ENCODE measurements at places on chromosomes 11 and 22.
A peak's percentile ranks its signal among the peaks of the same experiment; 100 is the strongest.

DNA sequence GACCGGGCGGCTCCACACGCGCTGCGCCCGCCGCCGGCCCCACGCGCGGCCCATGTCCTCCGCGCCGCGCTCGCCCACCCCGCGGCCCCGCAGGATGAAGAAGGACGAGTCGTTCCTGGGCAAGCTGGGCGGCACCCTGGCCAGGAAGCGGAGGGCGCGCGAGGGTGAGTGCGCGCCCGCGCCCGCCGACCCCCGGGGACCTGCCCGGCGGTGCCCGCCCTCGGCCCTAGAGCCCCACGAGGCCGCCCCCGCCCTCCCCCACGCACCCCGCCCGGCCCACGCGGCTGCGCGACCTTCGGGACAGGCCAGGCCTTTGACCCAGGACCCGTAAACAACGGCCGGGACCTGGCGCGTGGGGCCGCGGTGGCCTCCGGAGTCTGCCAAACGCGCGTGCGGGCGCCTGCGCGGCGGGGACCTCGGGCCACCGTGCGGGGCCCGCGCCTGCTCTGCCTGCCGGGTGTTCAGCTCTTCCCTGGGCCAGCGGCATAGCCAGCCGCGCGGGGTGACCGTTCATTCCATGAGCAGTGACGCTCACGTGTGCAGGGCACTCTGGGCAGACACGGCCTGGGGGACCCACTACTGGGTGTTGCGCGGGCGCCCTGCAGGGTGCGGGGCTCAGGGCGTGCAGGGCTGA lies at the start of gene PARVB:
TSS of gene PARVB (plus strand) at position 15 of the 634 bp plus-strand sequence. CDS start at position 53, 38 bp downstream.
- no peak for DNase-seq

GRCh38 chr22:33848251-33848650 lies 72.0 kb downstream of the LARGE1 start:
- DNase-seq: no peak

DNA sequence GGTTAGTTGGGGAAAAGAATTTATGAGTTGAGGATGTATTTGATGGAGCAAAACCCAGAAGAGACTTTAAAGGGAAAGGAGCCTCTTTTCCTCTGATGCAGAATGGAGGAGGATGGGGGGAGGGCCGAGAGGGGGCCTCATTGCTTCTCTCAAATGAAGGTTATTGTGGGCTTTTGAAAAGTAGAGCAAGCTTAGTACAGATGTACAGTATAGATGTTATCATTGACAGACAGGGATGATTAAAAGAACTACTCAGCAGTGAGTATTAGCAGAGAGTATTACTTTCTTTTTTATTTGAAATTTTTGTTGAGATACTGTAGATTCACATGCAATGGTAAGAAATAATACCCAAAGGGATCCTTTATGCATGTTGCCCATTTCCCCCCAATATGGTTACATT lies 98.1 kb downstream of the TEAD1 start:
- no peak for DNase-seq

- DNase-seq: no peak
Observed at GRCh38 chr11:47271961-47272661, 2.2 kb downstream of the MADD start.

GRCh38 chr11:67252831-67253239 lies 13.4 kb upstream of the GRK2 start:
- peak; percentile 80 for DNase-seq

GRCh38 chr11:14638561-14638960 lies 5.0 kb upstream of the PDE3B start:
- DNase-seq: no peak

DNA sequence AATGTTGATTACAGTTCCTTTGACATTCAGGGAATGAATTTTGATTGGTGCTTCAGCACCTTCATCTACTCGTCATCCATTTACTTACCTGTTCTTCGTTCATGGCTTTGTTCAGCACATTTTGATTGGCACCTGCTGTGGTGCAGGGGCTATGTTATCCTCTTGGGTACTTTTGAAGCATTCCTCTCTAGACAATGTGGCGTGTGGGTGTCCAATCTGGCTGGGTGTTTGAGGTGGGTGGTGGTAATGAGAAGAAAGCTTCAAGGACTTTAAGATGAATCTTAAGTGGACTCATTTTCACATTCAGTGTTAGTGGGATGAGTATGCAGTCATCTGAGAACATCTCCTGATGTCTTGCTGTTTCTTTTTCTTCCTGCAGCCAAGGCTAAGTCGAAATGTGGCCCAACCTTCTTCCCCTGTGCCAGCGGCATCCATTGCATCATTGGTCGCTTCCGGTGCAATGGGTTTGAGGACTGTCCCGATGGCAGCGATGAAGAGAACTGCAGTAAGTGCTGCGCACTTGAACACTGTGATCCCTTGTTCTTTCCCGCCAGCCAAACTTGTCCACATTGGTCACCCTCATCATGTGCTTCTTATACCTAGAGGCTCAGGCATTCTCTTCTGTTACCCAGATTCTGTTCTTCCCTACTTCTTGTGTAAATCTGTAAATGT lies 137.5 kb downstream of the LDLRAD3 start:
- DNase-seq: no peak

- DNase-seq: no peak
Observed at GRCh38 chr22:46815559-46815895, 53.1 kb downstream of the TBC1D22A start.

DNA sequence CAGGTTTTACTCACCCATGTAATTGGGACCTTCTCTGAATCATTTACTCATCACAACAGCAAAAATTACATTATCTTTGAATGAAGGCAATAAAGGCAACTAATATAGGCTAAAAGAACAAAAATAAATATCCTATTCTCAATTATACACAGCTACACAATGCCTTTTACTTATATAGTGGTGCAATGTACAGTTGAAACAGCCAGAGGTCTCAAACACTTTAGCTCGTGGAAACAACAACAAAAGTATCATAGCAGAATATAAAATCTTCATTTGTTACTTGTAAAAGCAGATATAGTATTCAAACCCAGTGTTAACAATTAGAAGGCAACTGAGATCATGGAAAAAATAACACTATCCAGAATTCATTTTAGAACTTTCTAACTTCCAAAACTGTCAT lies 20.6 kb upstream of the CCDC34 start:
- no peak for DNase-seq

DNA sequence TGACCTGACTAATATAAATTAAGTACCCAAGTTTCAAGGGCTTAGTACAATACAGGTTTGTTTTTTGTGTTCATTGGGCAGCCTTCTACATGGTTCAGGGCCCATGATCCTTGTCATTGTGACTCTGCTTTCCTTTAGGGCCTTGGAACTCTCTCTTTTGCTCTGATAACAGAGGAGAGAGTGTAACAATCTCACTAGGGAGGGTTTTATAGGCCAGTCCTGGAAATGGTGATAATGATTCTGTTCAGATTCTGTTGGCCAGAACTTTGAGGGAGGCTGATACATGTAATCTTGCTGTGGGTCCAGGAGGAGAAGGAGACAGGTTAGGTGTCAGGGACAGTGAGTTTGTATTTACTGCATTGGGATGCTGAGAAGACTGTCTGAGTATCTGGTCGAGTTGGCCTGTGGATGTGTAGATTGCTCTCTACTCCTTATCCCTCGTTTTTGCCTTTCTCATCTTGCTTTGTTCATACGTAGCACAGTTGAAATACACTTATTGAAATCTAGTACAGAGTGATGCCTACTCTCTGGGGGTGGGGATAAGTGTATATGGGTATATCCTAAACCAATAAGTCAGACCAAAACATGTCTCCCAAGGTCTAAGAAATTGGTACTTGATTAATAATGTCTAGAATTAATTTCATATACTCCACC lies 37.5 kb upstream of the HEPHL1 start:
- no peak for DNase-seq

GRCh38 chr11:117328375-117329010 lies 839 bp downstream of the CEP164 start:
- no peak for DNase-seq

DNA sequence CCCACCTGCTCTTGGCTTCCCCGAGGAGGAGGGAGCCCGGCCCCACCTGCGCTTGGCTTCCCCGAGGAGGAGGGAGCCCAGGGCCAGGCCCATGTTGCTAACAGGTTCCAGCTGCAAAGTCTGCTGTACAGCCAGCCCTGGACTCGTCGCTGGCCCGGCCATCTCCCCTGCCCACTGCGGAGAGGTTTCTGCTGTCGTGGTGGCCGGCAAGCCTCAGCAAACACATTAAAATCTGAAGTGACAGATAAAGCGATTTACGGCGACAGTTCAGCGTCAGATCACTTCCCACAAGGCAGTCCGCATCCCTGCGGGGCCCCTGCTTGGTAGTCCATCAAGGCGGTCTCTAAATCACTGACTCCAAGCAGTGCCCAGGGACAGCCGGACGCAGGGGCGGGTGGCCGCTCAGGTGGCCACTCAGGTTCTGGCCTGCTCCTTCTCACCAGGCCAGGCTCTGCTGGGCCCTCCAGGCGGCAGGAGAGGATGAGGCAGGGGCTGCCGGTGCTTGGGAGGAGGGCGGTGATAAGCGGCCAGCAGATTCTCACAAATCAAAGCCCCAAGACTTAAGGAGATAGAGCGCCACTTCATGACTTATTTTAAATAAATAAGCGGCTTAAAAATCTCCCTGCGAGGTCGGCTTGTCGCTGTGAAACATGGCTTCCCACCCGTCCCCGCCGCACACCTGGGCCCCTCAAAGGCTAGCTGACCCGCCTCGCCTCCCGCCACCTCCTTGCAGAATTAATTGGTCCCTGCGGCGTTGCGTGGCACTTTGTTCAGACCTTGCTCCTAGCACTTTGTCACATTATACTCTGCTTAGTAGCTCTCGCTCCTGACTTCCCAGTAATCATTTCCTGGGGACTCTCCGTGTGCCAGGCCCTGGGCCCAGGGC lies 21.1 kb downstream of the MACROD1 start:
- no peak for DNase-seq

DNA sequence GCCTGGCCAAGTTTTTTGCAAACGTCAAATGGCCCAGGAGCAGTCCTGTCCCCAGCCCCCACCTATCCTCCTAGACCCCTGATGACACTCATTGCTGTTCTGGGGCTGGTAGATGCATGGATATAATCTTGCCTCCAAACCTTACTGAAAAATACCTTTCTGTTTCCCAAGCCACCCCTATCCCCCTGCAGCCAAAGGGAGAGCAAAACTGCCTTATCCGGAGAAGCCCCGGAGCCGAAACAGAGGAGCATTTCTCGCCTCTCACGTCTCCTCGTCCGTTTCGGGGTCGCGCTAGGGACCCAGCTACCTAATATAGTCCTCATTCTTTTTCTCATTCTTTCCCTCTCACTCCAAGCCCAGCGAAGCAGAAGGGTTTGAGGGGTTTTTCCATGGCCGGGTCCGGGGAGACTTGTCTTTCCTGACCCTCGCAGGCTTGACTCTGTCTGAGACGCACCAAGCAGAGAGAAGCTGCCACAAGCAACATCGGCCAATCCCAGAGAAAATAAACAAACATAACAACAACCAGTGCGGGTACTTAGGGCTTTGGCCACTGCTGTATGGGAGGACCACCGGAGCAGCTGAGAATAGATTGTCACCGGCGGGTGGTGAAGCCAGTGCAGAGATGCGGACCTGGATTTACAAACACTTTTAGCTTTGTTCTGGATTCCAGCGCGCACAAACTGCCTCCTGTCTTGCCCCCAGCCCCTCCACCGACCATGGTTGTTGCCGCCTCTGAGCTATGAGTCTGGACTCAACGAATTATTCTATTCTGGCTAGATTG lies 1.6 kb downstream of the BSX start:
- no peak for DNase-seq

DNA sequence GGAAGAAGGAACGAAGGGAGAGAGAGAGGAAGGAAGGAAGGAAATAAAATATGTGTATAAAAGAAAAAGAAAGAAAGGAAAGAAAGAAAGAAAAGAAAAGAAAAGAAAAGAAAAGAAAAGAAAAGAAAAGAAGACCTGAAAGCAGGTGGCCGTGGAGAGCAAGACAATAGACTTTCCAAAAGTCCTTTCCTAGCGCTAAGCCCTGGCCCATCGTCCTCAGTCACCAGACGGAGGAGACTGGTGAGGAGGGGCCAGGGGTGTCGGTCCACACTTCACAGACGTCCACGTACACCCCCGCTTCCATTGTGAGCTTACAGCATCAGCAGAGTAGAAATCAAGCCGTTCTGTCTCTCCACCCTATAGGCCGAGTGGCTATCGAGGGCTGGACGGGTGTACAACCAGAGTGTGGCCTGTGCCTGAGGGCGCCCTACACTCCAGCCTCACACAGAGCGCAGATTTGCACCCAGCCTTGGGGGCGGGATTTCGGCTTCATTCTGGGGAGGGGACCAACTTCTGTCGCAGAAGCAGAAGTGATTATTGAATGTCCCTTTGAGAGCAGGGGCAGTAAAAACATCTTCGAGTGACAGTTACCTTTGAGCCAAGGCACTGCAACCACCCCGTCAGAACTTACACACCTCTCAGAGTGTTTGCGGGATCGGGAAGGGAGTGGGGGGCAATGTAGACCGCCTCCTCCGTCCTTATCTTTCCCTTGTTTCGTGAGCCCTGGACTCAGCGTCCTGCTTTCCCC lies 2.0 kb upstream of the BSX start:
- no peak for DNase-seq

DNA sequence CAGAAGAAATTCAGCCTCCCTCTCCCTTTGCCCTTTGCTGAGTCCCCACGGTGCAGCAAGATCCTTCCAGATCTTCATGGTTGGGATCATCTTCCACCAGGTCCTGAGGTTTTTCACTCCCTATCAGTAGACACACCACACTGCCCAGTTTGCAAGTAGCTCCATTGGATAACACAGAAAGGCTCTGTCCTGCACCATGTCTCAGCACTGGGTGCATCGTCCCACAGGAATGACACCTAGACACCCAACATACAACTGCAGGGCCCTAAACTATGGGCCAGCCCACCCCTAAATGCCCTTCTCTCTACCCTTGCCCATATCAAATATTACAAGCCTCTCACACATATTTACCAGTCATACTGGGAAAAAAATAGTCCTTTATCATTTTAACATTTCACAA lies 9.4 kb downstream of the KLHL22 start:
- no peak for DNase-seq

DNA sequence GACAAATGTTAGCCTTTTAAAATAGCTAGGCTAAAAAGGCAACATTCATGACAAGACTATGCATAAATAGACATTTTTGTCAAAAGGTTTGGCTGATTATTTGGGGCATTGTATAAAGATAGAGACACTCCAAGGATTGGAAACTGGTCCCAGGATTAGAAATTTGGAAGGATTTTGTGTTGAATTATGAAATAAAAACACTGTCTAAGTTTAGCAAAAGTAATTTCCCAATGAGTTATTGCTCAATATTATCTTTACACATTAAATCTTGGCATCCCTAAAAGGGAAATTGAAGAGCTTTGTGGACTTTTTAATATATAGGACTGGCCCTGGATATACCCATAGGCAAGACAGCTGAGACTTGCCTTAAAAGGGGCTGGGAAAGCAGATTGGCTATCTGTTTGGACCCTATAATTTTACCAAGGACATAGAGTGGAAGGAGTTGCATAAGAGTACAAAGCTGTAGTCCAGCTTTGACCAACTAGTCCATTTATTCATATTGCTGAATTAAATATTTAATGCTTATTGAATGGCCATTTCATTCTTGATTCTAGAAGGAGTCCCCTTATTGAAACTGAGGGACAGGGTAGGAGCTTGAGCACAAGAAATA lies 382.7 kb downstream of the METTL15 start:
- DNase-seq: no peak

GRCh38 chr11:69950621-69951020 lies 127.5 kb upstream of the ANO1 start:
- DNase-seq: no peak
